ENCODE measurements at places on chromosomes 2 and 18. TPM values are rescaled to one million over a fixed set of nuclear protein-coding genes. Genes with fewer than 3 reads are reported as not detected.

CCDC150 gene
- total RNA-seq = 0.89 TPM

OTOF gene
- 0.08 TPM for total RNA-seq

ABHD1 gene
- total RNA-seq = 2.4 TPM

UGT1A1 gene
- not detected for total RNA-seq

CABYR gene
- not detected for total RNA-seq

CXCR1 gene
- 1.1 TPM for total RNA-seq

RGPD3 gene
- total RNA-seq = 0.16 TPM

FABP1 gene
- total RNA-seq = not detected

CTAGE1 gene
- total RNA-seq = not detected

FBLN7 gene
- total RNA-seq = 0.54 TPM

RAD51AP2 gene
- total RNA-seq = 0.11 TPM

CYP1B1 gene
- total RNA-seq = 19.6 TPM

PMAIP1 gene
- 0.49 TPM for total RNA-seq

CCBE1 gene
- total RNA-seq = 3.6 TPM

SPC25 gene
- 0.60 TPM for total RNA-seq

DNA sequence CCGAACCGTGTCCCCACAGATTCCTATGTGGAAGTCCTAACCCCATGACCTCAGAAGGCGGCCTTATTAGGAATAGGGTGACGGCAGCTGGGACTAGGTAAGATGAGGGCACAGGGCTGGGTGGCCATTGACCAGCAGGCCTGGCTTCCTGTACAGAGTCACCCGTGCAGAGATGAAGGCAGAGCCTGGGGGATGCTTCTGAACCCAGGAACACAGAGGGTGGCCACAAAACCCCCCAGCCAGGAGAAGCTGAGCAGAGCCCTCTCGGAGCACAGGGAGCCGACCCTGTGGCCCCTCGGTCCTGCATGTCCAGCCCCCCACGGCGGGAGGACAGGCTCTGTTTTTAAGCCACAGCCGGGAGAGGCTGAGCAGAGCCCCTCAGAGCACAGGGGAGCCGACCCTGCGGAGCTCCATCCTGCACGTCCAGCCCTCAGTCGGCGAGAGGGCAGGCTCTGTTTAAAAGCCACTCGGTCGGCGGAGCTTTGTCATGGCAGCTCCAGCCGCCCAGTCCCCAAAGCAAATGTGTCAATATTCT is 2.7 kb downstream of the PDCD1 start:
- peak; percentile 58 for DNase-seq

DNA sequence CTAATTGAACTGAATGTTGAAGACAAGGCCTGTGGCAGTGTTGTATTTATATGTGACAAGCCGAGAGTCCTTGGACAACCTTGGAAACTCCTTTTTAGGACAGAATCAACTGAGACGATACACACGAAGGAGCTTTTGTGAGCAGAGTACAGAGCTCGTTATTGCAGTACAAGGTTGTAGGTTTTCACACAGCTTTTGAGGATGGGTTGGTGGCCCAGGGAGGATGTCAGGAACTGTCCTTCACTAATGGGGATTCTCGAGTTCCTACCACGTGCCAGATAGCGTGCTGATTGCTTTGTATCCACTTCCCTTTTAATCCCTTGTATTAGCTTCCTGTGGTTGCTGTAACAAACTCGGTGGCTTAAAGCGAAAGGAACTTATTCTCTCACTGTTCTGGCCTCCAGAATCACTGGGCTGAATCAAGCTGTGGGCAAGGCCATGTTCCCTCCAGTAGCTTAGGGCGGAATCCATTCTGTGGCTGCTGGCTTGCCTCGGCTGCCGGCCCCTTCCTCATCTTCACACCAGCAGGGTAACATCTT is 20.2 kb downstream of the INPP4A start:
- DNase-seq = no peak

- no peak for DNase-seq
Observed at GRCh38 chr2:135245071-135245470, 193.0 kb downstream of the RAB3GAP1 start.

DNA sequence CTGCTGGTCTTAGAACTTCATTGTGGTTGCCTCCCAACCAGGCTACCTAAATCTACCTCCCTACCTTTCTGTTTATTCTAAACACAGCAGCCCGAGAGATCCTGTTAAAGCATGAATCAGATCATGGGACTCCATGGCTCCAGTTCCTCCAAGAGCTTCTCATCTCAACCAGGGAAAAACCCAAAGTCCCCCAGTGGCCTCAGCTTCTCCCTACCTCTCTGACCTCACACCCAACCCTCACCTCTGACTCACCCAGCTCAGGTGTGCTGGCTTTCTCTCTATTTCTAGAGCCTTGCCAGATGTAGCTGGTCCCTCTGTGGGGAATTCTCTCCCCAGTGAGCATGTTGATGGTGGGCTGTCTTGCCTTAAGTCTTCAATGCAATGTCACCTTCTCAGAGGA is 93.8 kb upstream of the COPS8 start:
- no peak for DNase-seq

DNA sequence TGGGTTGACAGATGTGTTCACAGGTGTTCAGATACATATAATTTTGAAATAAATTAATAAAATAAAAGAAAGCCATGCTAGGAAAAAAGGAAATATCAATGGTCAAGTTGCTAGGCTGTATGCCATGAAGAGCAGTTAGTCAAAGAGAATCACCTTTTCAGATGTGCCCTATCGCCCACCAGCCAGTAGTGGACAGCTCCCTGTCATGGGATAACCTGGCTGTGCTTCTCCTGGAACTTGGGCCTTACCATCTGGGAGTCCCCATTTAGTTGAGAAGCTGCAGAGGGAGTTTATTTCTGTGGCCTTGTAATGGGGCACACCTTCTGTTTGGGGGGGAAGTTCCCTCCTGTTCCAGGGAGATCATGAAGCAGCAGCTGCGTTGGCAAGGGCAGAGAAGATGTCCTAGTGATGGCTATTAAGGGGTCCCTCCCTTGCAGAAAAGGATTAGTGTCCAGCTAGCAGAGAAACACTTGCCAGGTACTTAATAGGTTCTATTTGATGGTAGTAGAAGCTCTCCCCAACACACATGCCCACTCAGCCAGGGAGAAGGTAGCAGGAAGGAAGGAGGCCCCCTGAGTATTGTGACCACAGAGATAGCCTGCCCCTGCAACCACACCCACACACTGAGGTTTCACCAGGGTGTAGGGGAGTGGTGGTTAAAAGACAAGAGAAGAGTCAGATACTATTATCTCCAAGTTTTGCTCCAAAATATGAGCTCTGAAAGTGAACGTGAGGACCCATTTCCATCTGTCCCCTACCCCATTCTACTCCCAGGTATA is 117.7 kb downstream of the B3GNT2 start:
- no peak for DNase-seq

GRCh38 chr2:150705767-150706166 is 218.3 kb upstream of the RND3 start:
- DNase-seq = no peak

GRCh38 chr18:58866066-58866772 is 1.5 kb downstream of the ZNF532 start:
- no peak for DNase-seq

DNA sequence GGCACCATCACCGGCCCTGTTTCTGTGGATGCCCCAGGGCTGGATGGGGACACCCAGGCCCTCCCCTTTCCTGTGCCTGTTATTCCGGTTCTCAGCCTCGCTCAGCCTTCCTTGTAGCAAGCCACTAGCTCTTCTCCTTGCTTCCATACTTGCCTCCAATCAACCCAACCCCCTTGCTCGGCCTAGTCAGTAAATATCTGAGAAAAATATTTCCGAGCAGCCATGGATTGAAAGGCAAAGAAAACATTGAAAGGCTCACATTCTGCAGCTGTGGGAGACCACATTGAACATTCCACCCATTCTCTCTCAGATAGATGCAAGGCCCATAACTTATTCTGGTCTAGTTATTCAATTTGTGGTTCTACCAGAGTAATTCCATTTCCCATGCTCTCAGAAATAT is 114.9 kb downstream of the SPP2 start:
- no peak for DNase-seq

DNA sequence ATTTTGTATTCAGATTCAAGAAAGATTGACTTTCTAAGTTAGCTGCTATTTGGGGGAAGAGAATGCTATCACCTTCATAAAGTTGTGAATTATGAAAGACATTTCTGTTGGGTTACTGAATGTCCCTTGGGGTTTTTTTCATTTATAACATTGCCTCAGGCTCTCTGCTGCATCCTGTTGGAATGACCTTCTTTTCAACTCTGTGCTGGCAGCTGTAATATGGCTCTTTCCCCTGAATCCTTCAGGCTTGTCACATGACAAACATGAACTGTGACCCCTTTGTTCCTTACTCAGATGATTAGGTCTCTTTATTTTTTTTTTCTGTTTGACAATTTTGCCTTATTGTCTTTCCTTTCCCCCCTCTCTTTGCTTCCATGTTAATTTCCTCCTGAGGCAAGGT is 159.8 kb downstream of the TAF4B start:
- no peak for DNase-seq

GRCh38 chr18:63168287-63168686 is 151.3 kb downstream of the BCL2 start:
- DNase-seq = no peak

DNA sequence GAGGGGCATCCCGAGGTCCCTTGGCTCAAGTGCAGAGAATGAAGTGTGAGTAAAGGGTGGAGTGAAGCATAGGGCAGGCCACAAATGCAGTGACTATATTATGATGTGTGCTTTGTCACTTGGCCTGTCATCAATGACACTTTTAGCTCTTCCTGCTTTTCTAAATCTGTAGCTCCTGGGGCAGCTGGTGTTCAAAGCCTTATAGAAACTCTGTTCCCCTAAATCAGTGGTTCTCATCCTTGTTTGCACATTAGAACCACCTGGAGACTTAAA is 135.6 kb upstream of the LGALSL start:
- no peak for DNase-seq

GRCh38 chr2:1593371-1594122 is 150.8 kb downstream of the PXDN start:
- DNase-seq = no peak

- DNase-seq = no peak
Observed at GRCh38 chr2:37489041-37489456, 144.6 kb downstream of the QPCT start.

DNA sequence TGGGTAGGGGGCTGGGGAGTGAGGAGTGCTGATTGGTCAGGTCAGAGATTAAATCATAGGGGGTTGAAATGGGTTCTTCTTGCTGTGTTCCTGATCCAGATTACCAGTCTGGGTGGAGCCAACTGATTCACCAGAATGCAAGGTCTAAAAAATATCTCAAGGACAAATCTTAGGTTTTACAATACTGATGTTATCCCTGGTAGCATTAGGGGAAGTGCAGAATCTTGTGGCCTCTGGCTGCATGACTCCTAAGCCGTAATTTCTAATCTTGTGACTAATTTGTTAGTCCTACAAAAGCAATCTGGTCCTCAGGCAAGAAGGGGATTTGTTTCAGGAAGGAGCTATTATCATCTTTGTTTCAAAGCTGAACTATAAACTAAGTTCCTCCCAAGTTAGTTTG is 289.2 kb upstream of the KYNU start:
- no peak for DNase-seq

Data from Right ventricle myocardium inferior (tissue), 1 donor.